Gastrocnemius medialis (tissue), 4 donors: ENCODE measurements at places on chromosomes 16 and 17.

- no peak for DNase-seq
These were observed 28.1 kb downstream of the EMP2 start for GRCh38 chr16:10552281-10552680.

- DNase-seq: no peak
These were observed 9.3 kb upstream of the CNP start for GRCh38 chr17:41957031-41957868.

DNA sequence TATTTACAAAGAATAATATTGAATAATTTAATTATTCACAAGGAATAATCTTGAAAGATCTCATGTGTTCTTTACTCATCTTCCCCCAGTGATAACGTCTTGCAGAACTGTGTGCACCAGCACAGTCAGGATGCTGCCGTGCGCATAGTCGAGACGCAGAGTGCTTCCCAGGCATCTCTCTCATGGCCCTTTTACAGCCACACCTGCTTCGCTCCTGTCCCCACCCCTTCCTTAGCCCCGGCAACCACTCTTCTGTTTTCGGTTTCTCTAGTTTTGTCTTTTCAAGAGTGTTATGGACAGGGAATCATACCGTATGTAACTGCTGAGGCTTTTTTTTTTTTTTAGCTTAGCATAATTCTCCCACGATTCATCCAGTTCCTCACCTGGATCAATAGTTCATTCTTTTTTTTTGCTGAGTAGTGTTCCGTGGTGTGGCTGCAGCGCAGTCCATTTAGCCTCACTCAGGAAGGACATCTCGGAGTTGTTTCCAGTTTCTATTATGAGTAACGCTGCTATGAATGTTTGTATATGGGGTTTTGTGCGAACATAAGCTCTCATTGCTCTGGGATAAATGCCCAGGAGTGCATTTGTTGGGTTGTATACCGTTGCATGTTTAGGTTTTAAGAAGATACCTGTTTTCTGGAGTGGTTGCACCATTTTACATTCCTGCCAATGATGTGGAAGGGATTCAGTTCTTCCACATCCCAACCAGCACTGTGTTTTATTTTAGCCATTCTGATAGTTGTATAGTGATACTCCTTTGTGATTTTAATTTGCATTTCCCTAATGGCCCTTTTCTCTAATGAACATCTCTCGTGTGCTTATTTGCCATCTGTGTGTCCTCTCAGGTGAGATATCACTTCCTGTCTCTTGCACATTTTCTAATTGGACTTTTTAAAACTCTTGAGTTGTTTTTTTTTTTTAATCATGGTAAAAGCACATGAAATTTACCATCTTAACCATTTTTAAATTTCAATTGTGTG, 47.6 kb downstream of the SEC14L1 start:
- no peak for DNase-seq

DNA sequence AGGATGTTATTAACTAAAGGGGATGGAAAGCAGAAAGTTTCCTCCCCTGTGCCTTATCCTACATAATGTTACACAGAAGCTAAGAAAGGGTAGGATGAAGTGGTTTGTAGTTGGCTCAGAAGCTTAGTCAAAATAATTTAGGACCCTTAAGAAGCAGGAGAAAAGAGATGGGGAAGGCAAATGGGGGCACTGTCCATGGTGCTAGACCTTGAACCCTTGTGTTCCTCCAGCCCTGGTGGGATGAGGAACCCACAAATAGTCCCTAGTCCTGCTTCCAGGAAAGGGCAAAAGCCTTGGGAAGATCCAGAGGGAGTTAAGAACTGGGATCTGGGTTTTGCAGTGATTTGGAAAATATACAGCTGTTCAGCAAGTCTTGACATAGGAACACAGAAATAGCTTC, 54.5 kb downstream of the SLC5A11 start:
- DNase-seq: no peak

- DNase-seq: no peak
These were observed 12.1 kb downstream of the NDUFAF8 start for GRCh38 chr17:81251094-81251708.

DNA sequence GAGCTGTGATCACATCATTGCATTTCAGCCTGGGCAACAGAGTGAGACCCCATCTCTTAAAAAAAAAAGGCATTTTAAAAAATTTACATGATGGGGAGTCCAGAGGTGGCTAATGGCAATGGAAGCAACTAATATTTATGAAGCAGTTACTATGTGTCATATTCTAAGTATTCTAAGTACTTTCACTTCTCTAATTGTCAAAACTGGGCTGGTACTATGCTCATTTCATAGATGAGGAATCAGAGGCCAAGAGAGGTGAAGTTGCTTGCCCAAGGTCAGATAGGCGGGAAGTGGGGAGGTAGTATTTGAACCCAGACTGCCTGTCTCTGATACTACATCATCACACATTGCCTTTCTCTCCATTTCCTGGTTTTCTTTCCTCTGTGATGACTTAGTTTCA, 50.7 kb downstream of the SLC5A11 start:
- no peak for DNase-seq

GRCh38 chr17:81243333-81243664, 4.2 kb downstream of the NDUFAF8 start:
- DNase-seq: no peak

GRCh38 chr17:5780476-5780875, 196.2 kb upstream of the NLRP1 start:
- DNase-seq: no peak

GRCh38 chr17:28433721-28434120, 27.7 kb upstream of the SLC46A1 start:
- no peak for DNase-seq

DNA sequence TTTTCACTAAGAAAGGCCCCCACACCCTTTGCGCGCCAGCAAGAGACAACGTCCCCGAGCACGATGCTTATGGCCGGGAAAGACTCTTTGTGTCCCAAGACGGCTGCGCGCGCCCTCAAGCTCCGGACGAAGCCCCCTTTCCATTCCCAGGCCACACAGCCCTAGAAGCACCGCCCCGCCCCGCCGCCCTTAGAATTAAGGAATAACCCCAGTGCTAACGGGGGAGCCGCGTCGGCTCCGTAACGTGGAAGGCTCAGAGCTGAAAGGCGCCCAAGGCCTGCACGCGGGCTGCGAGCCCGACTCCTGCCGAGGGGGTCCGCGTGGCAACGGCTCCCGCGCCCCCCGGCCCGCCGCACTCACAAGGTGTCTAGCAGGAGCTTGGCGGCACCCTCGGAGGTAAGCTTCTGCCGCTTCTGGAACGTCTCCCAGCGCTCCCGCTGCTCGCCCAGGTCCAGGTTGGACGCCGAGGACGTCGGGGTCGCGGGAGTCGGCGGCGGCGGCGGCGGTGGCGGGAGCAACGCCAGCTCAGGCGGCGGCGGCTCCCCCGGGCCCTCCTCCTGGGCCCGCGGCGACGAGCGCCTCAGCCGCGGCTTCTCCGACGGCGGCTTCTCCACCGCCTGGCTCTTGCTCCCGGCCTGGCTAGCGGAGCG, 477 bp downstream of the CENPV start:
- DNase-seq: no peak

DNA sequence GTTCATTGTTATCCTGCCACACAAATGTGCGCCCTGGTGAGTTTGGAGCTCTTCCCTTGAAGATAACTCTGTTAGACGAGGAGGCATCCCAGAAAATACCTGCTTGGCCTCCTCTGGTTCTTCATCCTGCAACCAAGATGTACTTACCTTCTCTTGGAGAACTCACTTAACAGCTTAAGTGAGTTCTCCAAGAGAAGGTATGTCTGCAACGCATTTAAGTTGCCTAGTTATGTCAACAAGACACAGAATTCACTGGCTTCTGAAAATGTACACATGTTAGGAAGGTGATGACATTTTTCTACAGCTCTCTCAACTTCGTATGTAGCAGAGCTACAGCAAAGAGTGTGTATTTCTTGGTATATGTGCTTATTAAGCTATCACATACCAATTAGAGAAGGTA, 78.6 kb upstream of the NOG start:
- no peak for DNase-seq
